ENCODE measurements at places on chromosomes 2 and 18. TPM values are rescaled to one million over a fixed set of nuclear protein-coding genes. Genes with fewer than 3 reads are reported as not detected.

DNMT3A gene
- 4.7 TPM for total RNA-seq

SERPINB5 gene
- not detected for total RNA-seq

DNA sequence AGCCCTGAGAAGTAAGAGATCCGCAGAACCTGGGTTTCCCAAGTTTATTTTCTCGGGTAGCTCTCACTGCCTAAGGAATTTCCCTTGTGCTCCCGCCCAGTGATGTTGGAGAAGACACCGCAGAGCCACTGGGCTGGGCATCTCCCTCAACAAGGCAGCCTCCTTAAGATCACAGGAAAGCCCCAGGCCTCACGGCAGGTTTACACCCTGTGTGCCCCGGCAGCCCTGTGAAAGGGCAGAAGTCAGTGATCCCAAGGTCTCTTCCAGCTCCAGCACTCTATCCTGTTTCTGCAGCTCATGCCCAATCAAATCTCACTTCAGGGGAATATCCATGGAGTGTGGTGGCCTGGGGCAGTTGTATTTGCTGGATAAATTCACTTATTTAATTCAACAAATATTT is 66.5 kb downstream of the ACTR2 start:
- no peaks in the 10 kb centered on the region for H3K36me3 ChIP-seq
- peaks cover 5% of the 10 kb centered on the region for H3K4me1 ChIP-seq
- H3K27me3 ChIP-seq: no peaks in the 10 kb centered on the region
- no peak overlapping the region for H3K4me3 ChIP-seq
- no peak for DNase-seq

DNA sequence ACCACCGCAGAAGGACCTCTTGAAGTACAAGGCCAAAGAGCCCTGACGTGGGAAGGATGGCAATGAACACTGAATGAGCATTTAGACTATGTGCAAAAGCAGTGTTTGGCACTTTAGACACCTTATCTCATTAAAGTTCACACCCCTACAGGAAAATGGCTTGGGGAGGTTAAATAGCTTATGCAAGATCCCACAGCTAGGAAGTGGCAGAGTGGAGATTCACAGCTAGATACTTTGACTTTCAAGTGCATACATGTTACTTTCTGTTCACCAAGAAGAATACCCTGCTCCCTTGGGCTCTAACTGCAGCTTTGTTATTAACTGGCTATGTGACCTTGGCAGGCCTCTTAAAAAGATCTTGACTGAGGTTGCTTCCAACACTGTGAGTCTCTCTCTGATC is 58.2 kb downstream of the ICOS start:
- no peaks in the 10 kb centered on the region for H3K36me3 ChIP-seq
- peaks cover 9% of the 10 kb centered on the region for H3K27me3 ChIP-seq
- no peaks in the 10 kb centered on the region for H3K4me1 ChIP-seq
- no peak overlapping the region for H3K4me3 ChIP-seq
- DNase-seq: no peak

- DNase-seq: peak; percentile 71
- peak overlapping the region; percentile 42 for H3K27ac ChIP-seq
- H3K36me3 ChIP-seq: peaks cover 5% of the 10 kb centered on the region
- H3K27me3 ChIP-seq: no peaks in the 10 kb centered on the region
- peaks cover 41% of the 10 kb centered on the region for H3K4me1 ChIP-seq
Measured at GRCh38 chr2:132632000-132632649, 37.9 kb downstream of the LYPD1 start.

- H3K4me3 ChIP-seq: no peak overlapping the region
- no peak for DNase-seq
- peaks cover 56% of the 10 kb centered on the region for H3K4me1 ChIP-seq
Measured at GRCh38 chr2:222903234-222904220, 42.7 kb downstream of the ACSL3 start.

- DNase-seq: no peak
- peaks cover 5% of the 10 kb centered on the region for H3K4me1 ChIP-seq
- H3K36me3 ChIP-seq: no peaks in the 10 kb centered on the region
- H3K27ac ChIP-seq: no peak overlapping the region
- no peak overlapping the region for H3K4me3 ChIP-seq
- no peaks in the 10 kb centered on the region for H3K27me3 ChIP-seq
Measured at GRCh38 chr2:106025796-106026195, 168.3 kb downstream of the UXS1 start.

DNA sequence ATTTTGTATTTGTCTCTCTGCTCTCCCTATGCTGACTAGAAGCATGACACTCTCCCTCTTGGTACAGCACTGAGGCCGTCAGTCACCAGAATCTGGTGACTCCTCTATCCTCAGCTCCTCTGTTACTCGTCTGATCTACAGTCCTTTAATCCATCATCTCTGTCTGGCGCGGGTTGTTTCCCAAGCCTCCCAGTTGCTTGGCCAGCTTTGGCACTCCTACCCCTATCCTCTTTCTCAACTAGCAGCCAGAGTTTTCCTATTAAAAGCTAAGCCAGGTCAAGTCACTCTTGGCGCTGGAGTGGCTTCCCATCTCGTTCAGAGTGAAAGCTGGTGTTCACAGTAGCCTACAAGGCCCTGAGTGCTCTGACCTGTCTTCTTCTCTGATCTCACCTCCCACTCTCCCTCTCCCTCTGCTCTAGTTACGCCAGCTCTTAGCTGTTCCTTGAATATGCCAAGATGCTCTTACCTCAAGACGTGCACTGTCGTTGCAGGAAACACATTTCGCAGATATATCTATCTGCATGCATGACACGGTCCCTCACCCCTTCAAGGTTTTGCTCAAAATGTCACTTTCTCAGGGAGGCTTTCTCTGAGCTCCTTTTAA is 41.8 kb upstream of the PSME4 start:
- no peaks in the 10 kb centered on the region for H3K27me3 ChIP-seq
- peaks cover 8% of the 10 kb centered on the region for H3K4me1 ChIP-seq
- no peak overlapping the region for H3K4me3 ChIP-seq
- DNase-seq: no peak

DNA sequence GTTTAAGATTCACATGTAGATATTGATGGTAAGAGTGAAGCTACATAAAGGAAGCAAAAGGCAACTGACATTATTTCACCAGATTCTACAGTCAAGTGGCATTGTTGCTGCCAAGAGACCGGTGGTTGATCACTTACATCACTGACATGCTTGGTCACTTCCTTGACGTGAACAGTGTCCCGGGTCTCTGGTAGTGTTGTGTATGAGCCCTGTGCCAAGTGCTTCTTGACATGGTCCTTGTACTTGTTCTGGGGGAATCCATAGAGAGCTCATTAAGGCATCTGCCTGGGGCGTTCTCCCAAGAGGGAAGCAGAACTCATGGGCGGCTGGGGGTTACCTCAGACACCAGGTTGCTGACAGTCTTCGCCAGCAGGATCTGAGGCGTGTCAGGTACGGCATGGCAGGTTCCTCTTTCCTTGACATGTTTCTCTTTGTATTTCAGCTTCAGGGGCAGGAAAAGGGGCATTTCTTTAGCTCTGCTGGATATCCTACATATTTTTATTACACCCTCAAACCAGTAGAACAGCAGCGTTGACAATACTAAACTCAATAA is 116.2 kb downstream of the RIF1 start:
- H3K27me3 ChIP-seq: no peaks in the 10 kb centered on the region
- no peaks in the 10 kb centered on the region for H3K36me3 ChIP-seq
- DNase-seq: no peak
- no peak overlapping the region for H3K27ac ChIP-seq

GRCh38 chr2:144666032-144666431 is 146.1 kb upstream of the ZEB2 start:
- no peaks in the 10 kb centered on the region for H3K36me3 ChIP-seq
- no peak overlapping the region for H3K4me3 ChIP-seq
- H3K27me3 ChIP-seq: no peaks in the 10 kb centered on the region
- DNase-seq: no peak
- H3K27ac ChIP-seq: no peak overlapping the region
